Stimulated activated CD8-positive, alpha-beta memory T cell treated with anti-CD3 and anti-CD28 coated beads, Interleukin-12 subunit alpha, Interleukin-12 subunit beta, amount 100 ng/mL, for 4 hours (primary cell): ENCODE measurements at places on chromosomes 1 and 21.

GRCh38 chr1:95640746-95641145 lies 406.7 kb downstream of the RWDD3 start:
- no peak for DNase-seq

DNA sequence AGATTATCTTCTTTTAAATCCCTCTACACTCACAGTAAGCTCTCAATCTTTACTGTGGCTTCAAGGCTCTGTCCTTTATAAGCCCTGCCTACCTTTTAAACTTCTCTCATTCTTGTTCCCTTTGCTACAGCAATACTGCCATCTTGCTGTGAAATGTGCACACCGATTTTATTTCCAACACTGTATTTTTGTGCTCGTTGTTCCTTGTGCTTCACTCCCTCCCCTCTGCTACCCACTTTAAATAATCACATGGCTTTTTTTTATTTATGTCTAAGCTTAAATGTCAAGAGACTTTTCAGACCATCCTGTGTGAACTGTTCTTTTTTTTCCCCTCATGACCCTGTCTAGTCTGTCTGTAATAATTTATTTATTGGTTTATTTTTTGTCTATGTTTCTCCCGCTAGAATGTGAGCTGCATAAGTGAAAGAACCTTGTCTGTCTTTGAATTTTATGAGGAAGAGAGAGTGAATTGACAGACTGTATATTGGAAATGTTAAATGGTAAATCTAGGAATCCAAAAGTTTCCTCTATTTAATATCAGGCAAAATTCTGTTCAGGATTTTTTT lies 45.7 kb downstream of the ABCD3 start:
- DNase-seq: no peak

GRCh38 chr1:33455539-33456501 lies 16.6 kb upstream of the ZSCAN20 start:
- DNase-seq: no peak

DNA sequence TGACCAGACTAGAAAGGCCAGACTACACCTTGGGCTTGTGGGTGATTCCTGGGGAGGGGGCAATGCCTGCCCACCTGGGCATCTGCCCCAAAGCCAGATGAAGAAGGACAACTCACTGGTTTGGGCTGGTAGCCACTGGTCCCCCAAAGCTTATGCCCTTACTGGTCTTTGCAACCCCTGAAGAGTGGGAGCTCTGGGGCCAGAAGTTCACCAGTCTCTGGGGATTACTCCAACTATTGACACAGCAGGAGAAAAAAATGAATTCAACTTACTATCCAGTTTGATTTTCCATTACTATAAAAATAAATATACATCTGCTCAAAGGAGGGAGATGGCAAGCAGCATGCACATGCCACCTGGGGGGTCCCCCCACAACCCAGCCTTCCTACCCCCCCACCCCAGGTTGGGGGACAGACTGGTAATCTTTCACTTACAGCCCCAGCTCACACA lies 2.6 kb downstream of the AHDC1 start:
- DNase-seq: no peak

DNA sequence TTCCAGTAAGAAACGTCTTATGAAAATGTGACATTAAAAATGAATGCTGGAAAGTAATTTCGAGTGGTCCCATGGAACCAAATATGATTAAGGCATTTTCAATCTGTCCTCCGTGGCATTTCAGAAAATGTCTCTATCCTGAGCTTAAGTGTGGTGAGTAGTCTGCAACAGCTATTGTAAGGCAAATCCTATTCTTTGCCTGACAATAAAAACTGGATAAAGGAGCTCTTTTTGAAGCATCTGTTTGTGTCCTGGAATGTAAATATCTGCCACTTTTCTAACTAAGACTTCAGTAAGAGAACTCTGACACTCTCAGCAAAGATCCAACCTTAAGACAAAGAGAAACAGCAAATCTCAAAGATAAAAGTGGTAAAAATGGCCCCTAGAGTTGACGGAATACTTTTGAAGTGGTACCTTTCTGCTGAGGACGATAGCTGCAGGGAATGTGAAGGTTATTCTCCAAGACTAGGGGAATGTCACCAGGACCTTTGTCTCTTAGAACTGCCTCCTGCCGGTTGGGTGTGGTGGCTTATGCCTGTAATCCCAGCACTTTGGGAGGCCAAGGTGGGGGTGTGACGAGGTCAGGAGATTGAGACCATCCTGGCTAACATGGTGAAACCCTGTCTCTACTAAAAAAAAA lies 486.7 kb upstream of the ZP4 start:
- no peak for DNase-seq

DNA sequence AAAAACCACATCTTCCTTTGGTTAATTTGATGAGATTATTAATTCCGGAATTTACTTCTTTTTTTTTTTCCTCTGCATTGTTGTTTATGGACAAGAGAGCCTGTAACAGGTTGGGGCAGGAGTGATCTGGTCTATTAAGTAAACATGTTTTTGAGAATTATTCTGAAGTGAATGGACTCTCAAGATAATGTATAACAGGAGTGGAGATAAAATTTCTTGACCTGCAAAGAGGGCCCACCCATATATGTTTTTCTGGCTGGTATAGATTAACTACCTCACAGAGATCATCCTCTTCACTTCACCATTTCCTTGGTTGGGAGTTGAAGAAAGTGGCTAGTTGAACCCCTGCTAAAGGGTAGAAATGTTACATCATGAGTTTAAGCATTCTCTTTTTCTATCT lies 10.7 kb downstream of the DDI2 start:
- no peak for DNase-seq

DNA sequence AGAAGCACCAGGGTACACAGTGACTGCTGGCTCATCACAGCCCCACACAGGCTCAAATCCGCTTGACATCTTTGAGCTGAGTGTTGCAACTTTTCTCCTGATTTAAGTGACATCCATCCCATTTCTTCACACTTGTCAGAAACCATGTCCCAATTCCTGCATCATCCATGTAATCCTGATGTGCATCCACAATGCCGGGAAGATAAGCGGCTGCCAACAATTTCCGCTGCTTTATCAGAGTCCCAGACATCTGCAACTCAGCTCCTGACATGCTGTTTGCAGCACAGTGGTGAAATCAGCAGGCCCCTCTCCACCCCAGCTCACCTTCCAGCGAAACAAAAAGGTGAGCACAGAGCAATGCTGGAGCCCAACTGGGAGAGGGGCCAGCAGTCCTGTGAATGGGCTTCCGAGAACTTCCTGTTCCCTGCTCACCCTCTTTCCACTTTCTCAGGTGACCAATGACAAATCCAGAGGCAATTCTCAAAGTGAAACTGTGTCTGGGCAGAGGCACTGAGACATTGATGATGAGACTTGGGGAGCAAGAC lies 581.0 kb downstream of the AJAP1 start:
- DNase-seq: no peak

DNA sequence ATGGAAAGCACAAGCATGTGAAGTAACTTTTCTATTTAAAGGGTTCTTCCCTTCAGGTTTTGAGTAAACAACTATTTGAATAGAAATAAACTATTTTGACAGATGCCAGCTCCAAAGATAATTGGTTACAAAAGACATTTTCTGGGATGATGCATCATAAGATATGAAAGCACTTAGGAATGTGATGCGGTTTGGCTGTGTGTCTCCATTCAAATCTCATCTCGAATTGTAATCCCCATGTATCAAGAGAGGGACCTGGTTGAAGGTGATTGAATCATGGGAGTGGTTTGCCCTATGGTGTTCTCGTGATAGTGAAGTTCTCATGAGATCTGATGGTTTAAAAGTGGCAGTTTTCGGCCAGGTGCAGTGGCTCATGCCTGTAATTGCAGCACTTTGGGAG lies 6.4 kb downstream of the DISP1 start:
- DNase-seq: no peak

DNA sequence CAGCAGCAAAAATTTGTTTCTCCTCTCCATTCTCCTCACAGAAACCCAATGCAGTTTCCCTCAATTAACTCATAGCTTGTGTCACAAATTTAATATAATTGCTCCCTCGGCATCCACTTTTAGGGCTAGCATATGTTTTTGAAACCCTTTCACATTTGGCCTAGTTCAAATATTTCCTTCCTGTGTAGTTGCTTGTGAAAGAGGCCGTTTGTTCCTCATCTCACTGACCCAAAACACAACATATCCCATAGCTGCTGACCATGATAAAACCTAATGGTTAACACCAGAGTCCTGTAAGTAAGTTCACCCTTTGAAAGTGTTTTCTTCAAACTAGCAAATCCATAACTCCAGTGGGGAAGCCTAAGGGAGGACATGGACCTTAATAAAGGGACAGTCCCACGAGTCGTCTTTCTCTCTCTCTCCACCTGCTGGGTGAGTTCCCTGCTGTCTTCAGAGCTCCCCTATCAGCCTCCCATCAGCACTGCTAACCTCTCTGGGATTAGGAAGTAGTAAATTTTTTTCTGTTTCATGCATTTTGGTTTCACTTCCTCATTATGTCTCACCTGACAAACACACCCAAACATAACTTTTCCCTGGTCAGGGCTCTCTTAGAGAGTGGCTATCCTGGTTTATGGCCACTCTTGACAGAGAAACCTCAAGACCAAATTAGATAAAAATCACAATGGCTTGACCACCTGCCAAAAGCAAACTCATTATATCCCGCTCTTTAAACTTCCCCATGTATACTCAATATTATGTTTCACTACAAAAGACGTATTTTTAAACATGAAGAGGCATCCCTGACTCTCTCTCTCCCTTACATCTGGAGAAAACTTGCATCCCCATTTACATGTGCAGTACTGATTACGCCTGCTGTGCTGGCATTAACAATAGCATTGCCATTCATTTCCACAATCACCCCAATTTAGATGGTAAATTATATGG lies 177.7 kb upstream of the HP1BP3 start:
- no peak for DNase-seq

DNA sequence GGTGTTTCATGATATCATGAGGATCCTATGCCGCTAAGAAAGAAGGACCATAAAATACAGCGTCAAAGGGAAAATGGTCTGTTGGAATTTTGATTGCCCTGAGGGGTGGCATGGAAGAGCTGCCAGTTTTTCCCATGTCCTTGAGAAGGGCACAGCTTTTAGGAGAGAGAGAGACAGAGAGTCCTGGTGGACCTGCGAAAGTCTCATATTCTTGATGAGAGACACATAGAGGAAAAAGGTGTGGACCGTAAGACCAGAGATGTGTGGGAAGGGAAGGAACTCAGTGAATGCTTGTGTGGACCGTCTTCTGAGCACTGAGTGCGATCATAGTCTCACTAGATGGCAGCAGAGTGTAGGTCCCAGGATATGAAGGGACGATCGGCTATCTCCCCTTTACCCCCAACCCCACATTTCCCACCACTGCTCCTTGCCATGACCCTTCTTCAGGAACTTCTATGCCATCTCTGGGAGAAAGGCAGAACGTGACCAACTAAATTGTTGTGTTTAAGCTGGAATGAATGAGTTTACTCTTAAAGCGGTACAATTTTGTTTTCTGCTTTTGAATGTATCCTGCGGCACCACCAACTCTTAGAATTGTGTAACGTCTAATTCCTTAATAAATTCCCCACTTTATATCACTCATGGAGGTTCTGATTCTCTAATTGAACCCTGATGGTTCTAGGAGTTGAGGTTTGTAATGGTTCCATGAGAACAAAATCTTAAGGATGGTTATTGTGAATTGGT lies 117.7 kb downstream of the CTH start:
- no peak for DNase-seq

GRCh38 chr1:50098591-50099021 lies 10.1 kb upstream of the ELAVL4 start:
- no peak for DNase-seq

DNA sequence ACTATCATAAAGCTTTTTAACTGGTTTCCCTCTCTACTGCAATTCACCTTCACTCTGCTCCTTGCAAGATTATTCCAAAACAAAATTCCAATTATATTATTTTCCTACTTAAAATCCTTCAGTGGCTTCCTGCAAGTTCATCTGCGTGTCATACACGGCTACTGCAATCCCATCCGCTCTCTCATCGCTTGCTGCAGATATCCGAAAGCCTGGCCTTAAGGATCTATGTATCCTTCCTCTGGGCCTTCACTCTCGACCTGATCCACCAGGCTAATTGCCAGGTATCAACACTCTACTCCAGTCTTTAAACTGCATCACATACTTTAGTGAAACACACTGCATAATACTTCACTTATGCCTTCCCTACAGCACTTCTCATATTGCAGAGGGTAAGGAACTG lies 44.0 kb downstream of the VAV3 start:
- DNase-seq: no peak

GRCh38 chr1:38788341-38789336 lies 70.9 kb downstream of the RRAGC start:
- DNase-seq: no peak

- no peak for DNase-seq
These were observed 16.3 kb downstream of the SLC19A1 start for GRCh38 chr21:45525910-45526306.

- DNase-seq: no peak
These were observed 59.8 kb upstream of the KCNK2 start for GRCh38 chr1:215022741-215023141.

DNA sequence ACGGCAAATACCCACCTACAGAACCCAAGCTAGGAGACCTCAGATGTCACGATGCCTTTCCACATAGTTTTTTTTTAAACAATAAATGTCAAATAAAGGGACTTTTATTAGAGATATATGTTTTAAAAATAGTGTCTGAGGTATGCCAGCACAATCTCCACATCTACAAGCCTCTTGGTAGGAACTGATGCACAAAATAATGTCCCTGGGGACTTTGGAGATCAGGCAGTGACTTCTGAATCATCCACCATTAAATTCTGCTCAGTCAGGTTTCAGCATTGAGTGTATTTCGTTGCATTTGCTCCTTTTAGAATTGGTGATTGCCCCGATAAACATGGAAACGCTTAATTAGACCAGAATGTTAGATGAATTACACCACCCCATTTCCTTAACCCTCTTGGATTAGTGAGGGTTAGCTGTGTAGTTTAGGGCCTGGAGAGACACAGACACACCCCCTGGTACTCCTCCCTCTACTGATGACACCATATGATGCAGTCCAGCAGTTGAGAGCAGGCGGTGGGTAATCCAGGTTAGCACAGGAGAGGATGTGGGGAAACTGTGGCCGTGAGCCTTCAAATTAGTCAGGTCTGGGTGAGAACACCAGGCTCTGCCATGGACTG lies 33.6 kb downstream of the LGR6 start:
- no peak for DNase-seq

DNA sequence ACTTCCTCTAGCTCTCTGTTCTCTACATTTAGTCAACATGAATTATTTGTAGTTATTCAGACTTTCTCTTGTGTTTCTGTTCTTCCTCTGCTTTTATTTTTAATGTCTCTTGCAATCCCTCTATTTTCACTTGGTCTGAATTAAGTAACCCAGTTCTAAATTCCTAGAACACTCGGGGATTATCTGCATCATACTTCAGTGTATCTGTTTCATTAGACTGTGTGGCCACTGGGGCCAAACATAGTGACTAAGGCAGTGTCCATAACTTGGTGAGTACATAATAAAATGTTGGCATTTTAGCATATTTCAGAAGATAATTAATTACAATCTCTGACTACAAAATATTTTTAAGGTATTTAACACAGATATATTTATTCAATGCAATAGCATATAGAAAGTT lies 1087.2 kb upstream of the B3GALT2 start:
- DNase-seq: no peak

GRCh38 chr1:240737766-240738265 lies 125.9 kb upstream of the GREM2 start:
- no peak for DNase-seq
